ENCODE measurements at places on chromosomes 5 and 9.

DNA sequence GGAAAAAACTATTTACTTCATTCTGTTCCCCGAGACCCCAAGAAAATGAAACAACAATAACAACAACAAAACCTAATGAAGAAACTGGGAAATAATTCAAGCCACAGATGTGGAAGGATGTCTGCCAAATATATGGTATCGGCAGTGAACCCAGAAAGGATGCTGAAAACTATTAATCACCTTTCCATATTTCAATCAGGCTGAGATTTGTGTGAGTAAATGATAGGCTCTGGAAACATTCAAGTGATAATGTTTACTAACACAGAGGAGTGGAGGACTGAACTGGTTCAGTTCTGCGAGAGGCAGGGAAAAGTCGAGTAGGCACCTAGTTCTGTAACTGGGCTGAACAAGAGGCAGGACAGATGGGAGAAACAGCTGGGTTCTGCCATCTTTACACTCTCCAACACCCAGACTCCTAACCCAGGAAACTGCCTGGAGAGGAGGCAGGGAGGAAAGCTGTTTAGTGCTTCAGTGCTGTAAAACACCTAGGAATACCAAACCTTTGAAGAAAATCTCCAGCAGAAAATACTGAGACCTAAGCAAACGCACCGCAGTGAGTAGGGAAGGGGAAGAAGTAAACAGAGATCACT is 96.8 kb upstream of the GNA14 start:
- peak; percentile 77 for DNase-seq

- DNase-seq: peak; percentile 60
Measured at GRCh38 chr9:137252555-137253506, 1.7 kb downstream of the STPG3 start.

DNA sequence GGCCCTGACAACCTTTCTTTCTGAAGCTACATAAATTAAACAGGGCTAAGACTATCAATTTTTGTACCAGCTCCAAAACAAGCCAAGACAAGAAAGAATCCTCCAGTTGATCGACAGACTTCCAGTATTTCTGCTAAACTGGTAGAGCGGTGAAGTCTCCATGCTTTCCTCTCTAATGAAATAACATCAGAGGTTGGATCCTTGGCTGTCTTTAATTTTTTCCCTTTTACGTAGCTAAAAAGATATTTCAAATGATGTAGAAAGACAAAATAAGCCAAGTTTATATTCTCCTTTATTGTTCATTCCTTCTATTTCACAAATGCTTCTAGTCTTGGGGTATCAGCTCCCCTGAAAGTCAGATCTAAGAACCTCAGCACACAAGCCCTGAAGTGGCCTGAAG is 434.9 kb downstream of the NFIB start:
- DNase-seq: no peak

- peak; percentile 27 for DNase-seq
Measured at GRCh38 chr5:64680289-64680688, 10.0 kb upstream of the SHISAL2B start.

DNA sequence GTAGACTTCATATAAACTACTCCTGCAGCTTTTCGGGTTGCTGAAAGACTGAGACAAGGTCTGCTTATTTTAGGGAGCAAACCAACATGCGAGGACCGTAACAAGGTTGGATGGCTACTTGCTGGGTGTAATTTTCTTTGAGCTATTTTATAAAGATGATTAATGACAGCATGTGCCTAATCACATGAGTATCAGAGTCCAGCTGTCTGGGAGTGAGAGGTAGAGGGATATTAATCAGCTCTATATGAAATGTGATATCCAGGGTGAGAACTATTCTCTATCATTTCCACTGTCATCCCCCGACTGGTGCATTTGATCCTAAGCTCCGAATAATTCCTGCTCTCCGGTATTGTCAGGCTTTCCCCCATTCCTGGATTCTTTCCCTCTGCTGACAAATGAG is 193.8 kb upstream of the HMHB1 start:
- DNase-seq: peak; percentile 80

DNA sequence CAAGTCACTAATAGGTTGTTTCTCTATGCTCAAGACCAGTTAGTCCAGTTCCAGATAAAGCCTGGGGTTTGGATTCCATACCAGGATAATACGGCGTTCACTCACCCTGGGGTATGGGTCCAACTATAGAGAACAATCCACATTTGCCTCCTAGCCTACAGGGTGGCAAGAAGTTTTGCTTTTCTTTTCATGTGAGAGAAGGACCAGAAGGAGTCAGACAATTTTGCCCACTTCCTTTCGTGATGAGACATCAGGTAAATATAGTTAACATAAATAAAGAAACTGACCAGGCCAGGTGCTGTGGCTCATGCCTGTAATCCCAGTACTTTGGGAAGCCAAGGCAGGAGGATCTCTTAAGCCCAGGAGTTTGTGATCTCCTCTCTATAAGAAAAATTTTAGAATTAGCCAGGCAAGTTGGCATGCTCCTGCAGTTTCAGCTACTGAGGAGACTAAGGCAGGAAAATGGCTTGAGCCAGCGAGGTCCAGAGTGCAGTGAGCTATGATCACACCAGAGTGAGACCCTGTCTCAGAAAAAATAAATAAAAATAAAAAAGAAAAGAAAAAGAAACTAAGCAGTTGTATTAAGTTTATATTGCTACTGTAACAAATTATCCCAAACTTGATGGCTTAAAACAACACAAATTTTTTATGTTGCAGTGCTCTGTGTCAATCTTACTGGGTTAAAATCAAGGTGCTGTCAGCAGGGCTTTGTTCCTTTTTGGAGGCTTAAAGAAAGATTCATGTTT is 7.5 kb upstream of the REEP5 start:
- DNase-seq: no peak

DNA sequence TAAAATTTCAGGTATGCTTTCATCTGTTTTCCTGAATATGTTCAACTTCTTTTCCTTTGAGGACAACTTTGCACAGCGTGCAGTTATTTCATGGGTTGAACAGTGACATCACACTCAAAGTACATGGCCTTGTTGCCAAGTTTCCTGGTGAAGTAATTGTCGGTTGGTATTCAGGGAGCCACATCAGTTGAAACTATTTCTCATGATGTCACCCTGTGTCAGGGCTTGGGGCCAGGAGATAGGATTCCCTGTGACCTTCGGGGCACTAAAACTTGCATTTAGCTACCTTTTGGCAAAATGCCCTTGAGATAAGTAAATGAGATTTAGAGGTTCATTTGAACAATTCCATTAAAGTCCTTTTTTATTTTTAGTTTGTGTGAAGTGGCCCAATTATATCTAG is 383.9 kb downstream of the SH3GL2 start:
- no peak for DNase-seq

DNA sequence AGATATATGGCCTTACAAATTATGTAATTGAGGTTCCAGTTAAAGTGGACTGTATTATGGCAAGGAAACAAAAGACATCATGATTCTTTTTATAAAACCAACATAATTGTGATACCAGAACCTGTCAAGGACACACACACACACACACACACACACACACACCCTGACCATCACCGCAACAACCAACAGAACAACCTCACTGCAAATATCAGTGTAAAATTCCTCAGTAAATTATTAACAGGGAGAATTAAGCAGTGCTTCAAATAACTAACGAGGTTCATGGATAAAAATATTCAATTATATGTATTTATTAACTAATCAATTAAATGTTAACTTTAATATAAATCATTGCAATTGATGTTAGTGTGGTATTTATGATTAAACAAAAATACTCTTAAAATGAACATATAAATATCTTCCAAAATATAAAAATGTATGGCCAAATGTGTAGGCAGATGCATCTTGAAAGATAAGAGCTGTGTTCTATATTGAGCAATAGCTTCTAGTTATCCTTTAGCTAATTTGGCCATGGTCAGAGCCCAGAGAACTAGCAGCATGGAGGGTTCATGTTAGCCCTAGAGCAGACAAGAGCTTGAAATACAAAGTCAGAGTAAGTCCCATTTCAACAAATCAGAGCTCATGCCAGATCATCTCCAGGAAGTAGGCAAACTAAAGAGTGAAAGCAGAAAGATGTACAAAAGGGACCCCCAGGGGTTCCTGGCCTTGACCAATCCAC is 280.5 kb upstream of the ADAMTS16 start:
- no peak for DNase-seq

DNA sequence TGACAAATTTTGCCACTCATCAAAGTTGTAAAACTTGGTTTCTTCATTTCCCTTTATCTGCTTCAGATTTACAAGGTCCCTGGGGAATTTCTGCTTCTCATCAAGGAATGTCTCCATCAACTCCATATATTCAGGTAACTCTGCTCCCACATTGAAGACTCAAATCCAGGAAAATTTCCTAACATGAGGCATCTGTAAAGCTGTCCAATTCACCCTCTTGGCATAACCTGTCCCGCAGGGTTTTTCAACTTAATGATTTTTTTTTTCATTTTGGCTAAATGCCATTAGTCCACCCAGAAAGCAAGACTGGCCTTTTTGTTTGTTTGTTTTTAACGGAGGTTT is 50.2 kb upstream of the SLC30A5 start:
- no peak for DNase-seq

DNA sequence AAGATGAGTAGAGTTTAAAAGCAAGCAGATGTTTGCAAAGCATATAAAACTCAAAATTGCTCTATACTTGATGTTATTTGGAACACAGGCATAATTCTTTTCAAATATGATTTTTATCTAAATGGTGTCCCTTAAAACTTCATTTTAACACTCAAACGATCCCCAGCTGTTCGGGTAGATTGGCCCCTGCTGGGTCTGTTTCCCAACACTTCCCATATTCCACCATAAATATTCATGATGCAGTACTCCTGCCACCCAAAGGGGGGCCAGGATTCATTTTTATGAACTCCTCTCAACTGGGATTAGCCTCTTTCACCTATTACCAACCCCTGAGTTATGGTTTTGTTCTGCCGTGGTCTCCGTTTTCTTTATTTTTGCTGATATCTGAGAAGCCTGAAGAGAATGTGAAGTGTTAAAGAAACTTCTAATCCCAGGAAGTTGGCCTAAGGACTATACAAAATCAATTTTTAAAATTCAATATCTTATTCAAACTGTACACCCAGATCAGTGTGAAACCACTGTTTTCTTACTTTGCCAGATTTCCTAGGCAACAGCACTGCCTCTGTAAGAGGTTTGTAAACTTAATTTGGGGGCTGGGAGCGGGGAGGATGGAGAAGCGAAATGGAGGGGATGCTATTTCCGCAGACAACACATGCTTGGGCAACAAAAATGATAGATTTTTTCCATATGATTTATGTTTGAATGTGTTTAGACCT is 384.1 kb downstream of the DMRT2 start:
- no peak for DNase-seq

DNA sequence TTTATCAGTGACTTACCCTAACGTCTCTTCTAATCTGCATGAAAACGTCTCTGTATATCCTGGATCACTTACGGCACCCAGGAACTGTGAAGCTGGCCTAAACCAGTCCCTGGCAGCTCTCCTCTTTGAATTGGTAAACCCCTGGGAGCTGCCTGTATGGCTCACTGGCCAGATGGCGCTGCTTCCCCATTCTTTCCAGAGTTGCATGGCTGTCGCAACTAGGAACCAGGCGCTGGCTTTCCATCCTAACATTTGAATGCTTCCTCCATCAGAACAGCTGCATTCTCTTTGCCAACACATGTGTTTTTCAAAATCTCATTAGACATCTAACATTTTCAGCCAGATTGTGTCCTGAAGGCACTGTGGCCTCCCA is 8.0 kb upstream of the PCA3 start:
- DNase-seq: peak; percentile 85

- no peak for DNase-seq
Measured at GRCh38 chr5:56507351-56507930, 274.3 kb upstream of the ANKRD55 start.

GRCh38 chr5:59449905-59450644 is 443.5 kb downstream of the PDE4D start:
- no peak for DNase-seq

DNA sequence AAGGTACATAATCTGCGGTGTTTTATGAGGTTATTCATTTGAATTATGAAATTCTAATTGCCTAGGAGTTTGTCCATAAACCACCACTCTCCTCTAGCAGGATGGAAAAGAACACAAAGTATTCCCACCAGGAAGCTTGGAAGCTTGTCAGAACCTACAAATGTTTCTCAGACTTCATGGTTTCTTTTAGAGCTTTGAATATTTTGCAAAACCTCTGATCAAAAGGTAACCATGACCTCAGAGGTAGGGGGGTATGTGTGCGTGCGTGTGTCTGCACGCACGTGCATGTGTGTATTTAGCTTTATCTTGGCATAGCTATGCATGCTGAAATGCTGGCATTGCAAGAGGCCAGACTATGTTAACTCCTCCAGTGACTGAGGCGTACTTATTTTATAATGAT is 847.0 kb downstream of the TLE1 start:
- no peak for DNase-seq

DNA sequence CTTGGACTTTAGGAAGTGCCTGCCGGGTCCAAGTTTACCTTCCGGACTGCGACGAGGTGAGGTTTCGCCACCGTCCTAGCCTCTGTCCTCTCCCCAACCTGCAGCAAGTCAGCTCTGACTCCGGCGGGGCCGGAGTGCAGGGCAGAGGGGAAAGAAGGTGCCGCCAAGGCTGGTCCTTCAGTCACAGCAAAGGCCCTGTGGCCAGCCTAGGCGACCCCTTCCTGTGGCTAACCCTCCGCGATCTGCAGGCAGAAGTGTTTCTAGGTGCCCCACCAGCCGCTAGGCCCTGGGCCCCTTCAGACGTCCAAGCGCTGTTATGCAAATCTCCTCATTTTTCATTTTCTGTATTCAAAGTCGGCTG is 11.1 kb upstream of the NKX2-5 start:
- DNase-seq: no peak

GRCh38 chr5:14167211-14167845 is 24.2 kb downstream of the TRIO start:
- peak; percentile 12 for DNase-seq

GRCh38 chr5:42020788-42021530 is 95.9 kb downstream of the FBXO4 start:
- no peak for DNase-seq

- no peak for DNase-seq
Measured at GRCh38 chr9:134374301-134375010, 48.2 kb downstream of the RXRA start.

- DNase-seq: no peak
Measured at GRCh38 chr5:112385566-112385965, 33.5 kb downstream of the EPB41L4A start.

DNA sequence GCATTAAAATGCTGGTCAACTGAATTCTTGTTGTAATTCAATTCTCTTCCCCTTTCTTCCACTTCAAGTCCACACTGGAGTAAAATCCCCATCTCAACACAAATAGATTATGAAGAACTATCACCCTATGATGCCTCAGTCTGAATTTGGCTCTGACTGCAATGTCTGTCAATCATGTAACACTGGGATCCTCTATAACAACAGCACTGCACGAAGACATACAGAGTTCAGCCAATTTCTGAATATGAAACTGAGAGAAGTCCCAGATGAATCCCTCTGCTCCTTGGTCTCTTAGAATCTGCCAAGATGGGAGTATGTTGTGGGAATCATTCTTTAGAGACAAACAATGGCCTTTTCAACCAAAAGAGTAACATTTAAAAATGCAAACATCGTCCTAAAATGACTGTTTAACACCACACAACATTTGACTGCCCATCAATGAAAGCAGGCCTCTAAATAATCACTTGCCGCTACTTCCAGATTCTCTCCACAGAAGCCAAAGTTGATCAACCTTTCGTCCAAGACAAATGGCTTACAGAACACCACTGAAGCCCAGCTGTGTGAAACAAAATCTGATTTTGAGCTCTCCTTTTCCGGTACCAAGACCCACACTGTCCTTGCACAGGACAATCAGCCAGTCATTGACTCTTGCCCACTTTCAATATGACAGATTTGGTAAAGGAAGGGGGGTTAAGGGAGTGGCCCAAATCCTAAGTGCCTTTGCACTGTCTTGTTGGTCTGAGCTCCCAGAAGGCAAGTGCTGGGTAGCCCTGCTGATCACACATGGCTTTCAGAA is 258.0 kb downstream of the EBF1 start:
- DNase-seq: no peak

GRCh38 chr9:36959681-36960574 is 74.1 kb downstream of the PAX5 start:
- no peak for DNase-seq
